ENCODE measurements at places on chromosomes 6 and 20.

DNA sequence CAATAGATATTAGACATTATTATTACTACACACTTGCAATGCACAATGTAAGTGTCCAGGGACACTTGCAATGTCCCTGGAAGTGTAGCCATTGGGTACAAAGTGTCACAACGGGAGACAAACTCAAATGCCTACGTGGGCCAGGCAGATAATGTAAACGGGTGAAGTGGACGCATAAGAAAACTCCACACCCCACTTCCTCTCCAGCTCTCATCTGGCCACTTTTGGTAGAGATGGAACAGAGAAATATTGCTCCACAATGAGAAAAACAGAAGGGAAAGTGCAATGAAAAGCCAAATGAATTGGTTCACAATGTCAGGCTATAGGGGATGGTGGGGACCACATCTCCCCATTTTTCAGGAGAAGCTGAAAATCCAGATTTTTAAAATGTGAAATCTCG, 9.4 kb downstream of the SULF2 start:
- DNase-seq = no peak

- DNase-seq = no peak
Measured at GRCh38 chr6:93376026-93376540, 43.3 kb downstream of the EPHA7 start.

GRCh38 chr20:57460781-57461465, 64.0 kb downstream of the CTCFL start:
- DNase-seq = no peak

- DNase-seq = no peak
Measured at GRCh38 chr6:18260448-18261106, 3.8 kb downstream of the DEK start.

DNA sequence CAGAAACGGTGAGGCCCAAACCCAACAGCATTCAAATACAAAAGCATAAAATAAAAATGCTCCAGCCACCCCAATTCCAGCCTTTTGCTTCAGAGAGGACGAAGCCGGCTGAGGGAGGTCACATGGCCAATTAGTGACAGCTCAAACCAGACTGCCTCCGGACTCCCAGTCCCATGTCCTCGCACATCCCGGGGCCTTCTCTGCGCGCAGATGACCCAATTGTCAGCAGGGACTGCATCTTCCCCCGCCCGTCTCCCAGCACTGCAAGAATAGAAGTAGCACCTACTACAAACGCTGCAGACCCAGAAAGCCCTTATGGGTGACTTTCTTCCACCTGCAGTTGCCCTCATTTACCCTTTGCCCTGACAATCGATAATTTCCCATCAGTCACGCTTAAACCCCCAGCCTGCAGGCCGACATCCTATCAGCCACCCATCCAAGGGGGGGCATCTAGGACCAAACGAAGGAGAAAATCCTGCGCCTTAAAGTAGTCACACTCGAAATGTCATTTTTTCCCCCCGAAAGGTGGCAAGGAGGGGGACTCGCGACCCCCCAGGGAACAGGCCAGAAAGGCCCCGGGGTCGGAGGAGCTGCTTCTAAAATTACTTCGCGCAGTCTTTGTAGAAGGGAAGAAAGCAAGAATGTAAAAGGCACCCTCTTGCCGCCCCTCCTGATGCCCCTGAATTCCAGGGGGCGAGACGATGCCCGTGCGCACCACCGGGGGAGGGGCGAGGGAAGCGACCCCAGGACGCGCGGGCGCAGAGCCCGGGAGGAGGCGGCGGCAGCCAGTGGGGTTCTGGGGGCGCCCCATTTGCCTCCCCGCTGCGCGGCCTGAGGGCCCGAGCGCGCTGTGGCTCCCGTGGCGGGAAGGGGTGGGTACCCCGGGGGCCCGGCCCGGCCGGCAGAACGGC, 792 bp downstream of the SLC23A2 start:
- DNase-seq = peak; percentile 81

GRCh38 chr20:24501764-24502556, 32.5 kb downstream of the SYNDIG1 start:
- peak; percentile 51 for DNase-seq

DNA sequence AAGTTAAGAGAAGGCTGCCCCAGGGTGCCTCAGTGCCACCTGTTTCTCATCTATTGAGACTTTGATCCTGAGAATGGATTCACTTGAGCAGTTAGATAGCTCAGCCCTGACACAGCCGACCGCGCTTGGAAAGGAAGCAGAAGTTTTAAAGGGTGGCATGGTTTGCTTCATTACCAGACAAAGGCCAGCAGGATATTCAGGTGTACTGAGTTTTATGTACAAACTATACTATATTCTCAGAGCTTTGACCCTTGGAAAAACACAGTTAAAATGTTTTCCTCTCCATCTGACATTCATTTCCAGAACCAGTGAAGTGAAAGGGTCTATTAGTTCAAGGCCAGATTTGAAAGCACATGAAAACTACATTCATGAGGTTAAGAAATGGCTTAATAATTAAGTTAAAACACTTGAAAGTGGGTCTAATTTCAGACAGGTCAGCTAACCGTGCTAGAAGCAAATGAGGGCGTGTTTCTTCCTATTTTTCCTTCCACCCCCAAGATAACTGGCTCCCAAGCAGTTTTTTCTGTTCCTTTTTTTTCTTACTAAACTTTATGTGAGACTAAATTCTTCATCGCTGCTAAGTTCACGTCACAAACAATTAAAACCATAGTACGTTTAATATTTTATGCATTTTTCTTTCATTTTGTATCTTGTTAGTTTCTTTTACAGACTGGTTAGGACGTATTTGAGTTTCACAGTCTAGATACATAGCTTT, 385.3 kb upstream of the SOX4 start:
- DNase-seq = no peak

GRCh38 chr6:33812669-33813068, 8.9 kb upstream of the MLN start:
- DNase-seq = peak; percentile 64

DNA sequence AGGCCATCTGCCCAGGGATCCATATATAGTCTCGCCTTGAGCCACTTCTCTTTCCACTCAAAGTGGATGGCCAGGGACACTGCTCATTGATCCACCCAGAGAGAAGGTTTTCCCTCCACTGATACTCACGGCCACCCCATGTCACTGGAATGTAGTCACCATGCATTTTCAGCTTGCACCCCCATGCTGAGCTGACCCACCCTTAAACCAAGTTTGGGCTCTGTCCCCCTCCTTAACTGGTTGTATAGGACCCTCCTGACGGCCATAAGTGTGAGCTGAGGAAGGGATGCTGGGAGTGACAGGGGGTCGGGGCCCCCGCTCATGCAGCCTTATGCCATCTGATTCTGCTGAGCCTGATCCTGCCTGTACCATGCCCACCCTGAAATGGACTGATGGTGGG, 25.7 kb downstream of the SUMO4 start:
- no peak for DNase-seq

Measured in SK-N-SH (cell line).